ENCODE measurements at places on chromosomes 7 and 10.

DNA sequence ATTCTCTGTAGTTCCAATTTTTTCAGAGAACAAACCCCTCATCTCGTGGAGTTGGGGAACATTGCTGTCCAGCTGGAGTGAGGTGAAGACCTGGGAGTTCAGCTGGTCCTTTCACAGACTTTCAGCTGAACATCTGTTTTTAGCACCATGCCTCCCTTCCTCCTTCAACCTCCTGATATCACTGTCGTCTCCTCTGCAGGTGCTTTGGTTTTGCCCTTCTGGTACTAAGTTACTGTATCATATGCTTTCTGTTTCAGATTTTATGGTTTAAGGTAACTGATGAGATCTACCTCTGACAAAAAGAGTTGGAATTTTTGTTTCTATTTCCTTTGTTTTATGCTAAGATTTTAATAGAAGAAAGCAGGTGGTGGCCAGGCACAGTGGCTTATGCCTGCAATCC, 102.9 kb downstream of the ZNF438 start:
- DNase-seq: no peak

GRCh38 chr10:6351495-6351894, 148.8 kb downstream of the PFKFB3 start:
- DNase-seq: no peak

DNA sequence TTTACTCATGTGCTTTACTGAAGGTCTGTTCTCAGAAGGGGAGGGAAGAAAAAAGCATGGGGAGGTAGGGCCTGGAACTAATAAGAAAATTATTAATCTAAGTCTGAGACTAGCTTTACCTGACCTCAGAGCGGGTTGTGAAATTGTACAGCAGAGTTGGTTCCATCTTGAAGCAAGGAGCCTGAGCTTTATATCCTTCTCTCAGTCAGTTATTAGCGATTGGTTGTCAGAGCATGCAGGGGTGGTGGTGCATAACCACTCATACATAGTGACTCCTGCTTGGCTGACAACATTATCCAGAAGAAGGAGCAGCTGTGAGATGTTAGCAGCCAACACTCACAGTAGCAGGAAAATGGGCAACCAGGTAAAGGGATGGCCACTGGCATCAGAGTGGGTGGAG, 976.3 kb upstream of the LRRTM3 start:
- DNase-seq: no peak

DNA sequence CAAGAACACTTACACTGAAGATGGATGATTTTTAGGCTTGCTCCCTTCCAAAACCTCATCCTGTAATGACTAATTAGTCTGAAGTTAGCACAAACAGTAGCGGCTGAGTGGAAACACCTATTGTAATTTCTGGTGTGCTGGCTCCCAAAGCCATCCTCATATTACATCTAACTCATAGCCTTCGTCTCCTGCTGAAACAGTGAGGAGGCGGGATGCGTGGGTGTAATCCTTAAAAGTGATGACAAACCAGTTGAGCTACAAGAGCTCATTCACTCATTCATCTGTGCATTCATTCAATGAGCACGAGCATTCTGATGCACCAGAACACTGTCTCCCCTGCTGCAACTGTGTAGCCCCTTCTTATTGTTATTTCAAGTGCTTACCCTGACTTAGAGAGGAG, 235.3 kb downstream of the CALN1 start:
- DNase-seq: no peak

- no peak for DNase-seq
Observed at GRCh38 chr10:11605807-11606408, 5.5 kb downstream of the USP6NL start.

DNA sequence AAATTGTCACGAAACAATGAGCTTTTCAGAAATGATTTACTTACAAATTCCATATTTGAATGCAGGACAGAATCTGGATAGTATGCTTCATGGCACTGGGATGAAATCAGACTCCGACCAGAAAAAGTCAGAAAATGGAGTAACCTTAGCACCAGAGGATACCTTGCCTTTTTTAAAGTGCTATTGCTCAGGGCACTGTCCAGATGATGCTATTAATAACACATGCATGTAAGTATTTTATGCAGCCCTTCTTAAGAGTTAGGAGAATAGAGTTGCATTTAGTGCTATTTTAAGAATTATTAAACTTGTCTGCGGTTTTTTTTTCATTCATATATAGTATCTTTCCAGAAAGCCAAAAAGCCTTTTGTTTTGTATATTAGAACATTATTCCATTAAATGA, 67.4 kb downstream of the MMRN2 start:
- DNase-seq: no peak

DNA sequence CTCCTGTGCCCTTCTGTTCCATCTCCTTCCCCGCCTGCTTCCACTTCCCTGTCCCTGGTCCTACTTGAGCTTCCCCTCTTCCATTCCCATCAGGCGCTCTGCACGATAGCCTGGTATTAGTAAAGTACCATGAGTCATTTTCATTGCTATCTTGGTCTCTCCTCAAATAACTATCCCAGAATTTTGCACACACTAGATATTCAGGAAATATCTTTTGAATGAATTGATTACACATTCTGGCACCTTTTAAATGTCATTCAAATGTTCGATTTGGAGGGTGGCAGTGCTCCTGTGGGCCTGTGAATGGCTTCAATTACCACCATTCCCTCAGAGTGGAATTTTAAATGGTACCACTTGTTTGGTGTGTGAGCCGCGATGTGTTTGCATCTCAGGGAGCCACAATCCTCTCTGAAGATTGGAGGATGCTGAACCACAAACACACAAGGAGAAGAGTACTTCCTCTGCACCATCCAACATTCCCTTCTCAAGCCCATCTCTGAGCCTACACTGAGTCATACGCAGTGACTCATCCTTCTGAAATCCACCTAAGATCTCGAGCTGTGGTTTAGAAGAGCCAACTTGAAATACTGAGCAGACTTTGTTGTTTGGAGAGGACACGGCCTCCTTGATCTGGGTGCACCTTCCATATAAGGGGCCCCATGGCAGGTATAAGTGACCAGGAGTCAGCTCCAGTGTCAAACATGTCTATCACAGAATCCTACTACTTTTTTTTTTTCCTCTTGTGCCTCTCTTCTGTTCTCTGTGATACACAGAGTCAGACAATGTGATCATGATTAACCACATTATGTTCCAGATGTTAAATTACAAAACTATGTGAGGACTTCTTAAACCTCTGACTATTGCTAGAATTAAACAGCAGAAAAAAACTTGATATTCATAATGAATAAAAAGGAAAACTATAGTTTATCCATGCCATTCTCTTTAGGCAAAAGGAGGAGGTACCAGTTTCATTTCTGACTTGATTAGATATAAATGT, 81.9 kb downstream of the BMPER start:
- no peak for DNase-seq
